ENCODE measurements at places on chromosomes 5 and 9.

- no peak for DNase-seq
These were observed 53.3 kb upstream of the RNU6ATAC start for GRCh38 chr9:134217431-134218210.

DNA sequence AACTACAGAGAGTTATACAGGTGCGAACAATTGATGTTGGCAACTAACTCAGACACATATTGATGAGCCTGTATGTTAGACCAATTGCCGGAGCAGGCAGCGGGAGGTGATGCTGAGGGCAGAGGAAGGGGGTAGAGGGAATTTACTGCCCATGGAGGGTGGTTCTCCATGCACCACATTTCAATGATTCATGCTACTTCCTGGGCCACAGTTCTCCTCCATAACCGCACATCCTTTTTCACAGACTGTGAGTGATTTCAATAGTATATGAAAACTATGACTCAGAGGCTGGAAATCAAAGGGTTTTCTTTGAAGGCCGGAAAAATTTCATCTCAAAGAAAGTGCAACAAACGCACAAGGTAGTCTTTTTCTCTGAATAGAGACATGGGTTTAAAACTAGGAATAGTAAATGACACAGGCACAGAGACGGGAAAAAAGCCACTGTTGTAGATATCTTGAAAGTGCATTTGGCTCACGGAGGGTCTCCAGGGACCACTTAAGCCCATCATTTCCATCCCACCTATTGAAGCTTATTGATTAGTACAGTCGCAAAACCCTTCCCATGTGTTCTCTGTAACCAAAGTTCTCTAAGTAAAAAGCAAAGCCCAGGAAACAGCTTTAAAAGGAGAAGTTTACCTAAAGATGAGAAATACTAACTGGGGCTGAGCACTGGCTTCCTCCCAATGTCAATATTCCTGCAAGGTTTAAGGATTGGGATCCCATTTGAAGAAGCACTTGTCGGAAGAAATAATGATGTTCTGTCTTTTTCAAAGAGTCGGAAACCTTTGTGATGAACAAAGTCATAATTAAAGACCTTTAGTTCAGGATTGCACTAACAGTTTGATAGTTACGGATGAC is 28.0 kb upstream of the ADAM19 start:
- DNase-seq, result peak; percentile 64

DNA sequence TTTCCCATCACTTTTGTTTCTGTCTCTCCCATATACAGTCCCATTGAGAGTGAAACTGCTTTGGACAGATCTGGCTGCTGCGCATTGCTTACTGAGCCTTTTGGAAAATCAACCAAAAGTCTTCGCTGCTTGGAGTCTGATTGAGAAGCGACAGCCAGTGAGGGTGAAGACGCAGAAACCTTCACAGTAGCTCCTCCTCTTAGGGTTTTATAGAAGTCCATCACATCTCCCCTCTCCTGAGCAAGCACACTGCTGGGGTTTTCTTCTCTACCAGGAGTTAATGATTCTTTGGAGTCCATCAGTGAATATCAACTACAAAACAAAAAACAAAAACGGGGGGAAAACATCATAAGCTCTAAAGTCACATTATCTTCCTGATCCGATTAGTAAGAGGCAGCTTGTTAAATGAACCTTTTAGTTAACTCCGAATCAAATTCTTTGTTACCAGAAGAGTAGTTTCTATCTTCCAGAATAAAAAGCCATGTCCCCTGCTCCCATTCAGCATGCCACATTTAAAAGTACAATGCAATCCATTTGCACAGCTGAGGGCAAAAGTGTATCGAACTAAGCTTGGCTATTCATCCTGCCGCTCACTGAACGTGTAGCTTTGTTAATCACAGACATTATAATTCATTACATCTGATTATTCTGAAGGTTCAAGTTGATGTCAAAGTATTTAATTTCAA is 2.8 kb downstream of the NR3C1 start:
- DNase-seq, result no peak

DNA sequence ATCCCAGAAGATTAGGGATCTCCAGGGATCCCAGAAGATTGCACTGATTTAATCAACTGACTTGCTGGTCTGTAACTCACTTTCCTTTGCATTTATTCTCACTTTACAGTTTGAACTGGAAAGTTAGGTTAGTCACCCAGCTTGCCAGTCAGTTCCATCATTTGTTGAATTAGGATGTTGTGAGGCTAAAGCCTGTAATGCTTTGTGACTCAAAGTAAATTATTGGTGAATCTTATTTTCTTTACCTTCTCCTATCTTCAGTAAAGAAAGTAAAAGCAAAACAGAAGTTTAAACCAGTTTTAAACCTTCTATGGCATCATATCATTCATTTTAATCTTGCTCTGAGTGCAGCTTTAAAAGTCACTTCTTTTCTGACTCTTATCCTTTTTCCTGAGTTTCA is 85.8 kb downstream of the SLC44A1 start:
- DNase-seq, result no peak

All from GM04504 (cell line).